ENCODE measurements at places on chromosomes 5 and 9.

- DNase-seq = no peak
These were observed 26.7 kb downstream of the NDUFS6 start for GRCh38 chr5:1827886-1828397.

DNA sequence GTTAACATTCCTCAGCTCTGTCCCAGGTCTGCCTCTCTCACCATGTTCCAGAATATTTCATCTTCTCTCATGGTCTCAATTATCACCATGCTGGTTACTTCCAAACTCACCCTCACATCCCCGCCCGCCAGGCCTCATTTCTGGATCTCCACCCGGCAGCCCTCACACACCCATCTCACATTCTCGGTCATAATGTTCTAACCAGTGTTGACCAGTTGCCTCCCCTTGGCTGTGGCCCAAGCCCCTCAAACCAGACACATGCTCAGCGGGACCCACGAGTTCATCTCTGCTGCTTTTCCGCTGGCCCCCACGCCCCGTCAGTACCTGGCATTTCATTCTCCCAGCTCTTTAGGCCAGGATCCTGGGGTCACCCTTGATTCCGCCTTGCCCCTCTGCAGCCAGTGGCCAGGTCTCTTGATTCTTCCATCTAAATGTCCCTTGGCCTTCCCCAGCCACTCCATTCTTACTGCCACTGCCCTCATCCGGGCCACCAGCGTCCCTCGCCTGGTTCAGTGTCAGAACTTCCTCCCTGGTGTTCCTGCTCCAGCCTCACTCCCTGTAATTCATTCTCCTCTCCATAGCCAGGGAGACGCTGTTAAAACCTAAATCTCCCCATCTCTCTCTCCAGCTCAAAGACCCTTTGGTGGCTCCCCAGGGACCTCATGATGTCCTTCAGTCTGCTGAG, 141.7 kb downstream of the MVB12B start:
- no peak for DNase-seq

GRCh38 chr5:71954329-71954728, 152.9 kb upstream of the MAP1B start:
- DNase-seq = no peak

DNA sequence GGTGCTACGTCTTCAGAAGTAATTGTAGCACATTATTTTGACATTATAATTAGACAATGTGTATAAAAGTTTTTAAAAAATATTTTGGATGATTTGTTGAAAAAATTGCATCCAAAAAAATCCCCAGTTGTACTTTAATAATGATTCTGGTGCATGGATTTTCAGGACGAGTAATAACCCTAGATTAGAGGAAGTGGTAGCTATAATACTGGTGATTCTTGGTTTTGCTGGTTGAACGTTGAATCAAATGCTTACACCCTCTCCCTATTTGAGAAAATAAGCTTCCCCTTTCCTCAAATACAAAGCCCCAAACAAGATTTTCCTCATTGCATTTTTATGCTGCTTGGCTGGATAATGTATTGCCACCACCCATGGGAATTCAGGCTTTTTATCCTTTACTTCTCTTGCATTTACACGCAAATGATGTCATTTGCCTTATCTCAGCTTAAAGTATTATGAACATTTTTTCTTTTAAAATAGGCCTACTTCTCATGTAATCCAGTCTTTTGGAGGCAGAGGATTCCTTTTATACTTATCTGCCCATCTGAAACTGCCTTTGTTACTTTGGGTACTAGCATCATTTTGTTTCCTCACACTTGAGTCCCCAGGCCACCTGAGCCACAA, 86.3 kb downstream of the UBE2R2 start:
- DNase-seq = no peak

GRCh38 chr9:2066312-2067273, 51.4 kb downstream of the SMARCA2 start:
- DNase-seq = no peak

Measured in stimulated activated CD4-positive, alpha-beta T cell treated with anti-CD3 and anti-CD28 coated beads, Interleukin-1b, Interleukin-23, amount 100 ng/mL, for 1 hour (primary cell).